NCI-H1092 (cell line): ENCODE measurements at places on chromosomes 1 and 21.

DNA sequence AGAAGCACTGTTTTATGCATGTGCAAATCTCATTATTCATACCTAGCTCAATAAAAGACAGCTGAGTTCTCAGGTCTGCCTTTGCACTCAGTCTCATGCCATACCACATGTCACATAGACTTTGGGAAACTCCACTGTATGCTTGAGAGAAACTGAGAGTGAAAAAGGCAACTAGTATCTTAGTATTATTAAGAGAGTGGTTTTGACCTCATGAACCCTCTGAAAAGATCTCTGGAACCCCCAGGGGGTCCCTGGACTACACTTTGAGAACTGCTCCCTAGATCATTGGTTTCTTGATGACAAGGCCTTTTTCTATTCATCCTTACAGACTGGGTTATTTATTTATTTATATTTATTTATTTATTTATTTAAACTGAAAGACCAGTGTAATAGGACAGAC lies 3.7 kb upstream of the RHEX start:
- no peak for DNase-seq

GRCh38 chr1:59595774-59596173 lies 219.0 kb upstream of the HOOK1 start:
- DNase-seq = no peak

GRCh38 chr1:8216005-8216404 lies 101.9 kb upstream of the SLC45A1 start:
- no peak for DNase-seq

DNA sequence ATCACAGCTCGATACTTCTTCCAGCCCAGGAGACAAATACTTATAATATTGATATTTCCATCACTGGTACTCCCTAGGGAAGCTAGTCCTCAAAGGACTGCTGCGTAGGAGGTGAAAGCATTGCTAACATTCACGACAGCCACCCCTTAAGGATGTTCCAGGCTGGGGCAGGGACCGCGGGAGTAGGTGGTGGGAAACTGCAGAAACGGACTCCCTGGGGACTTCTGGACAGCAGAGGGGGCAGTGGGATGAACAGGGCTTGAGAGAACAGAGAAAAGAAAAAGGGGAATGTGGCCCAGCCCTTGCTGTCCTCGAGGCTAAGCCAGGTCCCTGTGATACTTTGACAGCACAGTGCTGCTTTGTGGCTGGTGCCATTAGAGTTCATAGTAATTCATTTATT lies 108.0 kb downstream of the HMGB4 start:
- no peak for DNase-seq

DNA sequence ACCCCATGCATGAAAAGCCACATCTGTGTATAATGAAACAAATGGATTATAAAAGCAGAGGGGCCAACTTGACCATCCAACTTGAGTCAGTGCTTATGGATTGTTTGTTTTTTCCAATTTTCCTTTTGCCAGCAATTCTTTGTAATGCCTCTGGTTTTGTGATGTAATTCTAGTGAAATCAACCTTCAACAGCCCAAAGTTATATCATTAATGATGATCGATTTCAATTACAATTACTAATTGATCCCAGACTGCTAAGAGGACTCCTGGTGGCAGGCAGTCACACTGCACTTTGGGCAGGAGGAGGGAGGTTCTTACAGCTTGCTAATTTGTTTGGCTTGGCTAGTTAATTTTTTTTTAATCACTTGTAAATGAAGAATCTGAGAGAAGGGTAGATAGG lies 552.3 kb downstream of the NUF2 start:
- DNase-seq = no peak

- no peak for DNase-seq
Observed at GRCh38 chr1:96643519-96643918, 78.1 kb upstream of the PTBP2 start.

DNA sequence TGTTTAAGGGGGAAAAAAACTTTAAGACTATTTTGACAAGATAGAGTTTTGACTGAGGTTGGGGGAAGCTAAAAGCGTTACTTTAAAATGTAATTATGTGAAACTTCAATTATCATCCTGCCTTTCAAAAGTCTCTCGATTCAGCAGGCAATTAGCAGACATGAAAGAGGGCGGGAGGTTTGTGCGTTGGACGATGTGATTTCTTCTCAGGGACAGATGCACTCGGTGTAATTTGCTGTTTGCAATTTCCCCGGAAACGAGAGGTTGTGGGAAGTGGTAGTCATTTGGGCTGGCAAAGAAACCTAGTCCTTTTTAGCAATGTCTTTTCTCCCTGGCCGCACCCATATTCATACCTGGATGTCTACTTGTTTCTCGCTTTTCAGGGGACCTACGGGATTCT lies 27.1 kb downstream of the KAZN start:
- no peak for DNase-seq
